ENCODE measurements at places on chromosomes 16 and 17.

DNA sequence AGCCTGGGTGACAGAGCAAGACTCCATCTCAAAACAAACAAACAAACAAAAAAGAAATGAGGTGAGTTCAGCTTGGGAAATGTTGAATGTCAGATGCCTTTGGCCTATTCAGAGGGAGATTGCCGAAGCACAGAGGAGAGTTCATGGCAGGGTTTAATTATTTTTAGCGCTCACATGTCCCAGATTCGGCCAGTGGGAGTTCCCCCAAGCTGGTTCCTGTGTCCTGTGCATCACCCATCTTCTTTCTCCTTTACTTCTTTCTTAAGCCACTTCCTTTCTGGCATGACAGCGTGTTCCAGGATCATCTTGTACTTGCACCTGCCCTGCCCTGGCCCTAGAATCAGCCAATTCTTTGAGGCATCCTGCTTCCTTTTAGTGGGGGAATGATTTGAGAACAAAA lies 9.2 kb downstream of the MPV17L start:
- no peak for DNase-seq

- DNase-seq: no peak
Measured at GRCh38 chr17:2784864-2785263, 11.4 kb upstream of the RAP1GAP2 start.

DNA sequence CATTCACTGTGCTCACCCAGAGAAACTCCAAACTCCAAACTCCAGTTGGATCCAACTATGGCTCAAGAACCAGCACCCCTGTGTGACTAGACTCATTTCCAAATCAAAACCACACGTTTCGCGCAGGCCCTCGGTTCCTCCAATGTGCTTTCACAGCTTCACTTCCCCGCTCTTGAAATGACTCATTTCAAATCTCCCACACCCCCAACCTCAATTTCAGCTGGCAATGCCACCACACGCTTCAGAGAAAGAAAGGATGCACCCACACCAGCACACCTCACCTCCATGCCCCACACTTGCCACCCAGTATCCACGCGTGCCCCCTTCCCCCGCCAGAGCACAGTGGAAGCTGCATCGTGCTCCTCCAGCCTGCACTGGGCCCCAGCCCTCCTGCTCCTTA lies 9.0 kb downstream of the TMEM92 start:
- DNase-seq: no peak

DNA sequence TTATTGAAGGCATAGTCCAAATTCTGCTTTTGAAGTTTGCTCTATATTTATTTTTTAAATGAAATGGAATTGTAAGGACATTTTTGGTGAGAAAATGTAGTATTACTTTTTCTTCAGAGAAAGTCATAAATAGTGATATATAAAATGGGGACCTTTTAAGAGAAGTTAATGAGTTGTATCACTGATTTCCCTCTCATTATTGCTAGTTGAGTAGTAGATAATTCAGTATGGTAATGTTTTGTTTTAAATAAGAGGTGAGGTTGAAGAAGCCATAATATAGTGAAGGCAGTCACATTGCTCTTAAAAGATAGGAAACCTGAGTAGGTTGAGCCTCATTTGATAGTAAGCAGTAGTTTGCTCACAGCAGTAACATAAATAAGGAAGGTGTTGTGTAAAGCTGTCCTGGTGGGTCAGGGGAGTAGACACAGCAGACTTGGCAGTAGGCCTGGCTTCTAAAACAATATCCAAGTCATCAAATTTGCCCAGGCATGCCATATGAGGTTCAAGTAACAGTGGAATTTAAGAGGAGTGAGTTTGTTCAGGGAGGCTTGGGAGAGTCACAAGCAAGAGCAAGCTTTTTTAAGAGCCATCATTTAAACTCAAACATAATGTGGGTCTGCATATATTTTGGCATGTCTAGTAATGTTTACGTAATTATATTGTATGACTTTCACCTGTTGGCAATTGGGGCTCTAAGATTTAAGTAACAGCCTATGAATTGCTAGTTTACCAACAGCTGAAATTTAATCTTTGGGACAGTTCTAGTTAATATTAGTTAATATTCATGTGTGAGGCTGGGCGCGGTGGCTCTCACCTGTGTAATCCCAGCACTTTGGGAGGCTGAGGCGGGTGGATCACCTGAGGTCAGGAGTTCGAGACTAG lies 6.5 kb downstream of the NFATC3 start:
- peak; percentile 70 for DNase-seq

DNA sequence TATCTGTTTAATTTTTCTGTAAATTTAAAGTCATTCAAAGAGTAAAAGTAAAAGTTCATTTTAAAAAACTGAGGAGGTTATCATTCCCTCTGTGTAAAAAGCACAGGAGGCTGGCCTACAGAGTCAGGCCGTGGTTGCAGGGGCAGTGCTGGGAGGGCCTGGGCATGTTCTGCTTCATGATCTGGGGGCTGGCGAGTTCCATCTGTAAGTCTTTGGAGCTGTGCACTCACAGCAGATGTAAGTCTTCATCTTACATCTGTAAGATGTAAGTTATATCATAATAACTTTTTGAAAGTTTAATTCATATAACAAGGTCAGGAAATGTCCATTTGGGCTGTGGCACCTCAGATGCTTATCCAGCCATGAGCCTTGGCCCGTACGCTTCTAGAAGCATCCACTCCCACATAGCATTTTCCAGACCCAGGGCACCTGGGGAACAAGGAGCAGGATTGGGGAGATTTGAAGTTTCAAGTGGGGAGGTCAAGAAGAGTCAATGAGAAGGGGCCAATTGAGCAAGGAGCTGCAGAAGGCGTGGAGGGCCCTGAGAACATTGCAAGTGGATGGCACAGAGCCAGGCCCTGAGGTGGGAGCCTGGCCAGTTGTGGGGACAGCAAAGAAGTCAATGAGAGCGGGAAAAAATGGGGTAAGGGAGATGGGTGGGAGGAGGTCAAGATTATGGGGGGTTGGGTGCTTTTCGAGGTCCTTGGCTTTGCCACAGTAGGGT lies 54.1 kb downstream of the TNFRSF13B start:
- DNase-seq: no peak

- no peak for DNase-seq
Measured at GRCh38 chr17:29728490-29728889, 105.8 kb upstream of the CORO6 start.
